Stimulated activated CD4-positive, alpha-beta T cell treated with anti-CD3 and anti-CD28 coated beads, Interleukin-4, amount 100 ng/mL, for 4 hours (primary cell): ENCODE measurements at places on chromosomes 7 and 10.

GRCh38 chr7:24936121-24936824, 43.7 kb downstream of the OSBPL3 start:
- DNase-seq = no peak

DNA sequence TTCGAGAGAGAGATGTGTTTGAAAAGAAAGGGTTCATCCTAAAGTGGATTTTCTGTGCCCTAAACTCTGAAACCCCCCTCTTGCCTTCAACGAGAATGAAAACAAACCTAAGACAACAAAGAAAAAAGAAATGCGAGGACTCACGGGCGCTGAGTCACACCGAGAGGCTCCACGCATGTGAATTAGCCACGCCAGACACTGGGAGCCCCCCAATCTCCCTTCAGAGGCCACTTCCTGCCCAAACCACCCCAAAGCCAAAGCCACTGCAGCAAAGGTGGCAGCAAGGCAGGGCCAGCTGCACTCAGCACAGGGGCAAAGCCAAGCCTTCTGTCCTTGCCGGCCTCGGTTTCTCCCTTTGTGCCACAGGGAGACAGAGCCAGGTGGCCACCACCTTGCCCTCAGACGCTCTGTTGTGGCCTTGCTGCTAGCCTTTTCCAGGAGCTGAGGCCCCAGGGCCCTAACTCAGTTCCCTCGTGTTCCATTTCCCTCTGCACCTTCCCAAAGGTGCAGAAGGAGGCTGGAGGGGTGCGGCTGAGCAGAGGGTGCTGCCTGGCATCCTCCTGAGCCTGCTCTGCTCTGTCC, 93.3 kb downstream of the FAM53B start:
- peak; percentile 55 for DNase-seq

- no peak for DNase-seq
Measured at GRCh38 chr7:34138483-34138882, 233.1 kb downstream of the BMPER start.

DNA sequence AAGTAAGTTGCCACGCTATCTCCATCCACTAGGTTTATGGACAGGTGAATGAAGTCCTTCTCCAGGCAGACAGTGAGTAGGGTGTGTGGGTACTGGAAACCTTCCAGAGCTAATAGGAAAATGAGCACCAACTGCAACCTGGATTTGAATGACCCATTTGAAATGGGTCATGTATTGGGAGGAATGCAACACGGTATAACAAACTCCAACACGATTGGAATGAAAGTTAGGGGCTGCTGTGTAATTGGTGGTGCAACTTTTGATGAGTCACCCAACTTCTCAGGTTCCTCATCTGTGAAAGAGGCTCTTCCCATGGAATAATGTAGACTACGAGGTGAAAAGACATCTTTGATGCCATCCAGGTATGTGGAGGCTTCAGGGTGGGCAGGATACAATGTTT, 241.4 kb upstream of the PODXL start:
- DNase-seq = no peak

GRCh38 chr7:36600869-36601530, 123.3 kb downstream of the AOAH start:
- DNase-seq = no peak

DNA sequence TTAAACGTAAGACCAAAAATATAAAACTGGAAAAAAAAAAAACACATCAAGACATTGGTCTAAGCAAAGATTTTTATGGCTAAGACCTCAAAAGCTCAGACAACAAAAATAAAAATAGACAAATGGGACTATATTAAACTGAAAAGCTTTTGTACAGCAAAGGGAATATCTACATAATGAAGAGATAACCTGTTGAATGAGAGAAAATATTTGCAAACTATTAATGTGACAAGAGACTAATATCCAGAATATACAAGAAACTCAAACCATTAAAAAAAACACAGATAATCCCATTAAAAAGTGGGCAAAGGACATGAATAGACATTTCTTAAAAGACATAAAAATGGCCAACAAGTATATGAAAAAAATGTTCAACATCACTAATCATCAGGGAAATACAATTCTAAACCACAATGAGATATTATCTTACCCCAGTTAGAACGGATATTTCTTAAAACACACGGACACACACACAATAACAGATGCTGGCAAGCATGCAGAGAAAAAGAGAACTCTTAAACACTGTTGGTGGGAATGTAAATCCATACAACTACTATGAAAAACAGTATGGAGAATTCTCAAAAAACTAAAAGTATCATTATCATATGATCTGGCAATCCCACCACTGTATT, 28.8 kb downstream of the CNOT4 start:
- DNase-seq = no peak

DNA sequence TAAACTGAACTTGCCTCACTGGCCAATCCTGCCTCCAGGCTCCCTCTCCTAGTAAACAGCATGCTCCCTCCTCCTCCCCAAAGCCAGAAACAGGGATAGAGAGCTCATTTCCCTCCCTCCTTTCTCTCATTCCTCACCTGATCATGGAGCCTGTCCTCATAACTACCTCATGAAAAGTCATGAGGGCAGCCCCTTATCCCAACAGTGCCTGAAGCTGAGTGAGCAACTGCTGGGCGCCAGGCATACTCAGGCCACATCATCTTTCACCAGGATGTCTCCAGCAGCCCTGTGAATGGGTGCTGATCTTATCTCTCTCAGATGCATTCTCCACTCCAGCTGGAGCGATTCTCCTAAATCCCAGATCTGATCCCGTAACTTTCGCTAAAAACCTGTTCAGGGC, 307.2 kb downstream of the PRPF18 start:
- DNase-seq = no peak

GRCh38 chr7:128928882-128929788, 8.6 kb upstream of the IRF5 start:
- DNase-seq = no peak

DNA sequence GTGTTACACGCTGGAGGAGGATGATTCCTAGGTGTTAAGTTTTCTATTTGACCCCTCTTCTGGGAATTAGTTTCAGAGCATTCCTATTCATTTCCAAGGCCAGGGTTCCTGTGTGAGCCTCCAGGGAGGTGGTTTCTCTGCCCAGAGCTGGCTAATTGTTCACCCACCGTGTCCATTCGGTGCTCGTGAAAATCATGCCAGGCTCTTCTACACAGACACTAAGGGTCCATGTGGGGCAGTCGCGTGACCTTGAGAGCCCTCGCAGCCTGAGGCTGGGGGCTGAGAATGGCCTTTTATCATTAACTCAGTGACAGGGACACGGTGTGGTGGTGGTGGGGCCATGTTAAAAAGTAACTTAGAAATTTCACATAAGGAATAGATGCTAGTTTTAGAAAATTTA, 83.7 kb downstream of the EMX2 start:
- DNase-seq = no peak

- no peak for DNase-seq
Measured at GRCh38 chr7:157355784-157356511, 19.1 kb downstream of the DNAJB6 start.

GRCh38 chr10:85922356-85923129, 444.1 kb downstream of the GRID1 start:
- DNase-seq = no peak

GRCh38 chr7:155514296-155514695, 32.1 kb downstream of the CNPY1 start:
- DNase-seq = no peak

GRCh38 chr10:28020993-28021982, 22.4 kb upstream of the ODAD2 start:
- no peak for DNase-seq

GRCh38 chr10:104892879-104893617, 252.0 kb downstream of the SORCS3 start:
- no peak for DNase-seq

DNA sequence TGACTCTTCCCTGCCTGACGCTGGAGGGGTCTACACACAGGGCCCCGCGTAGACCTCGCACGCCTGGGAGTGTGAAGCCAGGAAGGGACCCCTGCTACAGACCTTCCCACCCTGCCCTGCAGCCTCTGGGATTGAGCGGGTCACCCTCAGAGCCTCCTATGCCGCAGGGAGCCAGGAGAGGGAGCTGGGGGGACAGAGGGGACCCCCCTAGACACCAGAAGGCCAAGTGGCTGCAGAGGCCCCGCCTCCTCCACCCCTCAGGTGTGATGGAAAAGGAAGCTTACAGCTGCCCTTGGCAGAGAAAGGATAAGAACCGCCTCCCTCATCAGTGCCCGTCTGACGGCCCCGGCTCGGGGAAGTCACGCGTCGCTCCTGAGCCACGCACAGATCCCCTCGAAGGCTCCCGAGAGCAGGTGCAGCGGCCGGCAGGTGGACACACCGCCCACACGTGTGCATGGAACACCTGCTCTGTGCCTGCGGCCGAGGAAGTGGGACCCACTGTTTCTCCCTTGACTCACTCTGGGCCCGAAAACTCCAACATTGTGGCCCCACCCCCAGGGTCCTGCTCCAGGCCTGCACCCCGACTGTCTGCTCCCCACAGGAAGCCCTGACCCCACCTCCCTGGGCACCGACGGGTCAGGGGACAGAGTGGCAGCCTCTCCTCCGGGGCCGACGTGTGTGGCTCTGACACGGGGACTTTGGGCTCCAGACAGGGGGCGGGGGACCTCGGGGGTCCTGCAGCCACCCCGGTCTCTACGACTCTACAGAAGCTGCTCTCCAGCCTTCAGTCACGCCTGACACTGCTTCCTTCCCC, 73.3 kb downstream of the MICALL2 start:
- DNase-seq = no peak

- DNase-seq = no peak
Measured at GRCh38 chr7:121541457-121541856, 145.3 kb upstream of the FAM3C start.

GRCh38 chr10:28171468-28172222, 131.2 kb downstream of the MPP7 start:
- DNase-seq = no peak

GRCh38 chr7:1144269-1144771, 15.7 kb downstream of the ZFAND2A start:
- DNase-seq = no peak

- no peak for DNase-seq
Measured at GRCh38 chr7:123314886-123315285, 115.1 kb upstream of the SLC13A1 start.

- DNase-seq = no peak
Measured at GRCh38 chr7:37825038-37825437, 23.4 kb upstream of the NME8 start.

GRCh38 chr10:124030492-124031110, 62.8 kb downstream of the CHST15 start:
- DNase-seq = no peak

- no peak for DNase-seq
Measured at GRCh38 chr7:64890761-64891362, 12.2 kb upstream of the ZNF273 start.

GRCh38 chr7:55887821-55888247, 578 bp downstream of the ZNF713 start:
- DNase-seq = peak; percentile 2

DNA sequence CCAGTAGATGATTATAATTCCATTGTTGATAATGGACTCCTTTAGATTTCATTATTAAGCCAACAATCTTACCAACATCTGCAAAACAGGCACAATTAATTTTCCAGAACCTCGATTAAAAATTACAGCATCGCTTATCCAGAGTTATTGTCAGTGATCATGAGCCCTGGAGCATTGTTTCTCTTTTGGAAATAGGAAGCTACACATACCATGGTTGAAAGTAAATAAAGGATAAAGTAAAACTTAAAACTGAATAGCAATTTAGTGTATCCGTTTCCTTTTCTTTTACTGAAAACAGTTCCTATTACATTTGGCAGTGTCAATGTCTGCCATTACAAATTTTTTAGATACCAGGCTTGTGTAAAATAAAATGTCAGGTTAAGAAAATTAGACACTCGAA, 9.9 kb upstream of the HOXA2 start:
- DNase-seq = no peak

DNA sequence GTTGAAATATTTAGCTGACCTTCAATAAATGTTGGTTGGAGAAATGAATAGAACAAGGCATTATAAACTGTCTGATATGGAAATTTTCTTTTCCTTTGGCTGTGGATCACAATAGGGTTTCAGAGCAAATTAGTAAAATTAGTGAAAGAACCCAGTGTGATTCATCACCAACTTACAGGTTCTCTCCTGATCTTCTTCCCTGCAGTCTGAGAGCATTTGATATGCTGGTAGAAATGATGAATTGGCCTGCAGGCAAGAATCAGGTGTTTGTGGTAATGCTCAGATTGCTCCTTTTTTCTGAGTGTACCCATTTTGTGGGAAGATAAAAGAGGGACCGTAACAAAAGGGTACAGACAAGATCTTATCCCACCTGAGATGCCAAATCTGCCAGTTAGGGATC, 51.9 kb downstream of the BTAF1 start:
- no peak for DNase-seq

DNA sequence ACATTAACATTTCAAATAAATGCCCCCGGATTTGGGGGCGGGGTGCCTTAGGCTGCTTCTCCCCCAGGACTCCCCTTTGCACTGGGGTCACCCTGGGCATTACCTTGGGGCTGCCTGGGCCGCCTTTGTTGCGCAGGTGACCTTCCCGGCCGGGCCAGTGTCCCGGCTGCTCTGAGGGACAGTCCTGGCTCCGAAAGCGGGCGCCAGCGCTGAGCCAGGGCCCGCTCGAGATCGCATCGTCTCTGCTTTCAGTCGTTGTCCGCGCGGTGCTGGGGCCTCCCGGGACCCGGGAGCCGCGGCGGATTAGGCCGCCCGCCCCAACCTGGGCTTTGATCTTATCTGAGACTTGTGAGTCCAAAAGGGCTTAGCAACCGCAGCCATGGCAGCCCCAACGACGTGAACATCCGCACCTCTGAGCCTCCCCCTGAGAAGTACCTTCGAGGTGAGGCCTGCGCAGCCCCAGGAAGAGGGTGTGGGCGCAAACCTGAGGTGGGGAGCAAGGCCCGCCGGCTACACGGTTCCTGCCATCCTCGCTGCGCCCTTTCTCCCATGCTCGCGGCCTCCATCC, 14.8 kb upstream of the WAPL start:
- DNase-seq = peak; percentile 45

DNA sequence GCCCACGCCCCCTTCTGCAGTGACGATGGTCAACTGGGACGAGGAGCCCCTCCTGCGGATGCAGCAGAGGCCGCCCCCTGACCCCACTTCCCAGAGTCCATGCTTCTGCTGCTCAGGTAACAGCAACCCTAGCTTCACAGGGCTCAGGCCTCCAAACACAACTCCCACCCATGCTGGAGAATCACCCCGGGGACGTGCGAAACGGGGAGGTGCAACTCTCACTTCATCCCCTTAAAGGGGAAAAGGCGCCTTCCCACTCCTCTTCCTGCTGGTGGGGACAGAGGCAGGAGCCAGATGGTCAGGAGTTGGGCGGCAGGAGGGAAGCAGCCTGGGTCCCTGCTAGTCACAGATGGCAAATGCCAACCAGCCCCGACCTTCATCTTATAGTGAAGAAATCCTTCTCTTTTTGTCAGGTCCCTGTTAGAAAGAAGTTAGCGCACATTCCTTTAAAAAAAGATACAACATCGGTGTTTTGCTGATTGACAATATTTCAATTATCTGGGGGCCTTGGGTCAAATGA, 155.4 kb downstream of the DIP2C start:
- DNase-seq = no peak
